ENCODE measurements at places on chromosomes 5 and 9. TPM values are rescaled to one million over a fixed set of nuclear protein-coding genes. Genes with fewer than 3 reads are reported as not detected.

TPM2 gene
- 1,625 TPM for total RNA-seq

ANKRD31 gene
- not detected for total RNA-seq

DNA sequence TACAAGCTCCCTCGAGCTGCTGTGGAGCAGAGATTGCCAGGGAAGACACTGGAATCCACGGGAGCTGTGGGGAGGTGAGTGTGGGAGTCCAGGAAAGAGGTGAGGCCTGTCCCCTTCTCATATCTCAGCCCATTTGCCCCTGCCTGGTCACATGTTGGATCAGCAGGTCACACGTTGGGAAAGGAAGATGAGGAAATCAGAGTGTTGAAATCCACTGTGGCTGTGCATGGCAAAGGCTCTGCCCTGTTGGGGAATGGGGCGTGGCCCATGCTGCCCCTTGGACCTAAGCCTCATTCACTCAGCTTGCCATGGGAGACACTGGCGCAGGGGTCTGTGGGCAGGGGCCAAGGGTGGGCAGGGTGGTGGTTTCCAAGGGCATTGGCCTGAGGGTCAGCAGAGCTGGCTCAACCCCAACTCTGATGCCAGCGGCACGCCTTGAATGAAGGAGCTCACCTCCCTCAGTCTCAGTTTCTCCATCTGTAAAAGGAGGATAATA lies 85.4 kb upstream of the CPEB4 start:
- H3K36me3 ChIP-seq: no peaks in the 10 kb centered on the region
- no peak overlapping the region for H3K4me3 ChIP-seq
- H3K4me1 ChIP-seq: no peaks in the 10 kb centered on the region

CLIC3 gene
- total RNA-seq: 33.3 TPM

DNA sequence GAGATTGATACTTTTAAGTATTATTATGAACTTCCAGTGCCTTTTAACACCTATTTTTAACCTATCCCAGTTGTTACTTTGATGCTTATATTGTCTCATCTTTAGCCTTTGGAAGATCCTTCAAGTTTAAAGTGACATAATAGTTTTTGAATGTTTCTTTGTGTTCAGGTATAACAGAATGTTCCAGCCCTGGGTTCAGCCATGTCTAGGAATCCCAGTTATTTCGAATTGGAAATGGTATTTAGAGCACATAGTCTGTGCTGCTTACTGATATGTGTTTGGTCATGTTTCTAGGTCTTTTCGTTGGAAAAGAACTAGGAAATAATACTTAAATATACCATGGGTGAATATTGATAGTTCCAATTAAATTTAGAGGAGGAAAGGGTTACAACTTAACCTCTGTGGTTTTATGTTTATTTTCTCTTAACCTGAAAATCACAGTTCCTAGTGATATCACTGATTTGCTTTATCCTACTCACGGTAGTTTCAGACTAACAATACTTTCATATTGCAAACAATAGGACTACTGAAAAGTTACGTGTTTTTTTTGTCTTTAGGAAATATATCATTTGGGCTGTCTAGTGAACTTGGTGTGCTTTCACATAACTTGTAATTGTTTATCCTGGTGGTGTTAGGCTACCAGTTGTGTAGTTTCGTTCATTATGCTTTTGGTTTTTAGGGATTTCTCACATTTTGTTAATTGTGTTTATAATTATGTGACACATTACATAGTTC lies 37.8 kb downstream of the UHRF2 start:
- H3K27me3 ChIP-seq: no peaks in the 10 kb centered on the region
- H3K36me3 ChIP-seq: 0 out of 2 replicates have a peak, but pooled peaks cover 6% of the 10 kb centered on the region
- H3K27ac ChIP-seq: no peak overlapping the region
- H3K4me3 ChIP-seq: no peak overlapping the region

GRCh38 chr5:78182838-78183237 lies 111.7 kb downstream of the AP3B1 start:
- no peaks in the 10 kb centered on the region for H3K27me3 ChIP-seq
- H3K36me3 ChIP-seq: peaks cover 5% of the 10 kb centered on the region
- H3K4me1 ChIP-seq: no peaks in the 10 kb centered on the region
- no peak for DNase-seq
- no peak overlapping the region for H3K27ac ChIP-seq

DNA sequence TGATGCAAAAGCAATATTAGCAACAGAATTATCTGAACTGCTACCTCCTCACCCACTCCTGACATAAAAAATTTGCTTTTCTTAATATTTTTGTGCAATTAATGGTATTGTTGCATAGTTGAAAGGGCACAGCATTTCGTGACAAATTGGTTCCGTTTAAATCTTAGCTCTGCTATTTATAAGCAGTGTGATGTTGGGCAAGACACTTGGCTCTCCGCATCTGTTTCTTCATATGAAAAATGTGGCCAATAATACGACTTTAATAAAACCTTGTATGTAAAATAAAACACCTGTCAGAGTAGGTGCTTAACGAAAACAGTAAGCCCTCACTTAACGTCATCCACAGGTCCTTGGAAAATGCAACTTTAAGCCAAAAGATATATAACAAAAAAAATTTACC lies 4.2 kb downstream of the TMEM167A start:
- H3K4me3 ChIP-seq: no peak overlapping the region
- peak; percentile 50 for DNase-seq
- no peaks in the 10 kb centered on the region for H3K36me3 ChIP-seq

Data from GM23248 (cell line).